ENCODE measurements at places on chromosomes 5 and 9.

- DNase-seq = no peak
Measured at GRCh38 chr5:14155075-14155474, 11.9 kb downstream of the TRIO start.

DNA sequence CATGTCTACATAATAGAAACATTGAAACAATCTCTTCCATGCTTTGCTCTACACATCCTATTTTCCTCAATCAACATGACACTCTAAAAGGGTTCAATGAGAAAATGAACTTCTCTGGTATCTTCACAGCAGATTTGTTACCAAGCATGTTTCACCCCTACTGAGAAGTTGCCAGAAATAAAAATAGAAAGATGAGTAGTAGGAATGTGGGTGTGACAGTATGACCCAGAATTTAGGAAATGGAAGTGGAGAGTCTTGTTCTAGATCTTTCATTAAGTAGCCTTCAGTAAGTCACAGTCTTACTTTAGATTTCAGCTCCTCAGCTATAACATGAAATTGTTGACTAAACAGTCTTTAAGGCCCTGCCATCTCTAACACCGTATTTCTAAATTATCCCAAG lies 581.8 kb downstream of the EFNA5 start:
- no peak for DNase-seq

DNA sequence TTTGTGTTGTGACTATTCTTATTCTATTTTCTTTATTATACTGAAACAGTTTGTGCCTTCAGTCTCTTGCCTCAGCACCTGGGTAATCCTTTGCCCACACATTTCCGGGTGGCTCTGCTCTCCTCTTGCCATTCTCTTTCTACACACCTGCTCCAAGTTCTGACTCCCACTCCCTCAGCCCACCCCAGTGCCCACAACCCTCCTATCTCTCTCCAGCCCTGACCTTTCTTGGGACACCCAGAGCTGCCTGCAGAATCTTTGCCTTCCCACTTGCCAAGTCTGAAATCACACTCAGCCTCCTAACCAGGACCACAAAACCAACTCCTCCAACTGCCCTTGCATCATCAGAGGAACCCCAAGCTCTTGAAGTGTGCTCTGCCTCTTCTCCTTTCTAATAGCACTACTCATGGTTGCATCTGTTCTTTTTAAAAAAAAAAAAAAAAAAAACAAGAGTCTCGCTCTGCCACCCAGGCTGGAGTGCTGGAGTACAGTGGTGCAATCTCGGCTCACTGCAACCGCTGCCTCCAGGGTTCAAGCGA lies 4.1 kb downstream of the SWI5 start:
- no peak for DNase-seq

GRCh38 chr5:160479926-160480325 lies 58.3 kb downstream of the PTTG1 start:
- no peak for DNase-seq

GRCh38 chr5:52063186-52063585 lies 679.9 kb downstream of the ISL1 start:
- DNase-seq = no peak

- no peak for DNase-seq
Measured at GRCh38 chr9:6764011-6764410, 6.2 kb downstream of the KDM4C start.

GRCh38 chr5:94433397-94434163 lies 184.8 kb downstream of the KIAA0825 start:
- DNase-seq = no peak

GRCh38 chr5:571791-572190 lies 40.3 kb upstream of the CEP72 start:
- no peak for DNase-seq

DNA sequence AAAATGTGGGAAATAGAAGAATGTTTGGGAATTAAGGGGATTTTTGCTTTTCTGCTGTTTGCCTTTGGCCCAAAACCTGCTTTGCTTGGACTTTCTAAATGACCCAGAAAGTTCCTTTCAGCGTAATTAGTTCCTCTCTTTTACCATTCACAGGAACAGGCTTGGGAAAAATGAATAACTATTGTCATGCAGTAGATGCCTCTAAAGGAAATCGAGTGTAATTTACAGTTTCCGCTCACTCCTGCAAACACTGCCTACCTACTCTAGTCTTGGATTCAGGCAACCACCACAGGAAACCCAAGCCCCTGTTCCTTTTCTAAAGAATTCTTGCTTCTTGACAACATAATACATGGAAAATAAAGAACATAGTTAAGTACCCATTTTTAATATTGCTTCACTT lies 25.0 kb downstream of the TTC23L start:
- DNase-seq = no peak

- DNase-seq = no peak
Measured at GRCh38 chr9:84928419-84928818, 258.9 kb downstream of the NTRK2 start.

GRCh38 chr9:116855881-116856662 lies 169.0 kb downstream of the TRIM32 start:
- DNase-seq = no peak

DNA sequence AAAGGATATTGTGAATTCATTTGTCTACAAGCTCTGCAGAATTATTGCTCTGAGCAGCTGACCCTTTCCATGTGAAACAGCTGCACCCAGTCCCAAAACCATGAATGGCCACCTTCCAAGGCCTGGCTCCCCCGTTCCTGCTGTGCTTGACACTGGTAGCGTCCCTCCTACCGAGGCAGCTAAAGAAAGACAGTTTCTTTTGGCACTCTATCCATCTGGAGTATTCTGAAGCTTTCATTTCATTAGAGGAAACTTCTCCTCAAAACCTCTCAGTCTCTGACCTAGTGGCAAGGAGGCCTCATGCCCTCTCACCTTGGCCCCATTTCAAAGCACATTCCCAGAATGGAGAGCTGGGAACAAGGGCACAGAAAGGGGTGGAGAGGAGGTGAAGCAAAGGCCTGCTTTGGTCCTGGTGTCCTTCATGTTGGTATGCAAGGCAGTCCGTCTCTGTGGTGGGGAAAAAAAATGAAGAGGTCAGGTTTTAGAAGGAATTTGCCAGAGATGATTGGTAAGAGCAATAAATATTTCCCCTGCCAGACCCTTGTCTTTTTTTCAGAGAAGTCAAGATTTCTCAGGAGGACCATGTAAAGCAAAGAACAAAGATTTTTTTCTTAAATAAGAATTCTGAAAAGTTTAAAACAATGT lies 232.0 kb downstream of the RFK start:
- DNase-seq = no peak

GRCh38 chr5:51385216-51385615 lies 2.0 kb downstream of the ISL1 start:
- no peak for DNase-seq

DNA sequence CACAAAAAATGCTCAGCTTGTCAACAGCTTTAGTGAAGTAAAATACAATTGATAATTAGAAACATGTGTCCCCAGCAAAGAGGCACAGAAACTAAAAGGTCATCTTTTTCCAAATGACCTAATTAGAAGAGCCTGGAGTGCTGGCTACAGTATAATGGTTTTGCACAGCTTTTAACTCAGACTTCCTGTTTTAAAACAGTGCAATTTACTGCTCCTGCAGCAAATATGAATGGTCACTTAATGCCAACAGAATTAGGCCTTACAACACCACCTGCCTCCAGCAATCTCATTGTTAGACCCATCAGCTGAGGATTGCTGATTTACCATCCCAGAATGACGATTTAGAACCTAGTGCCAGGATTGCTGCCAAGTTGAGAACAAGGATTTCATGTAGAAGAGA lies 239.3 kb downstream of the CETN3 start:
- DNase-seq = no peak

DNA sequence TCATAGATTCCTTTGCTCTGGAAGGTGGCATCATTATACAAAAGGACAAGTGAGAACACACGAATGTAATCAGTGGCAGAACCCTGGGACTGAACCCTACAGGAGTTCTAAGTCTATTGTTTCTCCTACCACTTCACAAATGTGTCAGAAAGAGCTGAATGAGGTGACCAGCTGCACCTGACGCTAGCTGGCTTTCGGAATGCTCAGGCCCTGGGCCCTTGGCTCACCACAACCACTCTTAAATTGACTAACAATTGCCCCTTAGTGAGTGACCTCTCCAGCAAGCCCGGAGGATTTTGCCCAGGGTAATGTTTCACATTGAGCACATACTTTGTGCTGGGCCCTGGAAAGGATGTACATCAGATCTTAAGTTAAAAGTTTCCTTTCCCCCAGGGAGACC lies 41.2 kb upstream of the ABCA1 start:
- DNase-seq = peak; percentile 62

GRCh38 chr9:133460405-133461175 lies 812 bp downstream of the CACFD1 start:
- no peak for DNase-seq

- no peak for DNase-seq
Measured at GRCh38 chr9:93048566-93049448, 9.7 kb upstream of the SUSD3 start.

DNA sequence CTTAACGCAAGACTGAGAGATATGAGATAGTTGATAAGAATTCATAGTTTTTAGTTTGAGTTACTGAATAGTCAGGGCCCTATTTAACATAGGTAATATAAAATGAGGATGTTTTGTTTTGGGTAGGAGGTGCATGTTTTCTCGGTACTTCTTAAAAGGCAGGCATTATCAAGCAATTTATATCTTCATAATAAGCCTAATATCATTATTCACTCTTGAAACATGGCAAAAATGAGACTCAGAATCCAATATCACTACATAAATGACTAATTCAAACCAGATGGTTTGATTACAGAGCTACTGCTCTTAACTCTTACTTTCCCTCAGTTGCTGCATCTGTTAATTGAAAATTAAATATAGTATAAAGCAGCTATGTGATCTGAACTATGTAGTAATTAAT lies 2038.7 kb downstream of the EFNA5 start:
- no peak for DNase-seq

DNA sequence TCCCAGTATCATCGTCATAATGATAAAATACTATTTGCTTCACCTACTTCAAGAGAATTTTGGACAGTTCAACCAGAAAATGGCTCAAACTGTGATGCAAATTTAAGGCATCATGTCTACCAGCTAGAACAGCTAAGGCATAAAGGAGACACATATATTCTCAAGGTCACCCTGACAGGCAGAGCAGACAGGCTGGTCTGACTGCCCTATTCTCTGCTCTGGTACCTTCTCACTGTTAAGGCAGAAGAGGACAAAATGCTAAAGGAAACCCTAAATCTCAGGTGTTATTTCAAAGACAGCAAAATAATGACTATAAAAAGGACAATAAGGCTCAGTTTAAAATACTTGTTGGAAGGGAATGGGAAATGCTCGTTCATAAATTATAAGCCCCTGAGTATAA lies 87.2 kb downstream of the MRPS27 start:
- DNase-seq = no peak

DNA sequence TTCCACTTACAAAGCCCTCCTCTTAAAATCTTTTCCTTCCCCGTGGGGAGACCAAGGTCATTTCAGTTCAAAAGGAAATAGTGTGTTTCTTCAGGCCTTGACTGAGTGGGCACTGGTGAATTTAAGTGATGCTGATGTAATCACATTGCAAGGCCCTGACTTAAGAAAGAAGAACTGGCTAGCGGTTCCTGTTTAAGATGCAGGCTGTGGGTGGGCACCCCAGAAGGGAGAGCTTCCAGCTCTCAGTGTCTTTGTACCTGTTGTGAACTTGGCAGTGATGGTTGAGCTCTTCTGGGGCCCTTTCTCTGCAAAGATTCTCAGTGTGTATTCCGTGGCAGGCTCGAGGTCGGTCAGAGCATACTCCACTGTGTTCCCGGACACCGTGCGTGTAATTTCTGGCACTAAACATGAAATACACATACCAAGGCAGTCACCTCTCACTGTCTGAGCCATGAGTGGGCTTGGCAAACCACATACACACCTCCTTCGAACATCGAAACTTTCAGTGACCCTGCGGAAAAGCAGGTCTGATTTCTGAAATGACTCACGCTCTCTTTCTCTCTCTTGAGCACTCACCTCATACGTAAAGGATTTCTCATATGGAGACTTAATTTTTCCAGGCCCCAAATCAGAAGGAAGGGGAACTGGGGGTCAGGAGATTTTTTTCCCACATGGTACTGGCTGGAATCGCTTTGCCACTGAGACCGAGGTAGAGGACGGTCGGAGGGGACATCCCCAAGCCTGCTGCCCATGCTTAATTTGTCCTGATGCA lies 81.9 kb downstream of the TNC start:
- no peak for DNase-seq

- DNase-seq = no peak
Measured at GRCh38 chr5:65480306-65480865, 1.3 kb downstream of the ADAMTS6 start.

GRCh38 chr9:88642336-88642735 lies 107.4 kb downstream of the NXNL2 start:
- DNase-seq = no peak

DNA sequence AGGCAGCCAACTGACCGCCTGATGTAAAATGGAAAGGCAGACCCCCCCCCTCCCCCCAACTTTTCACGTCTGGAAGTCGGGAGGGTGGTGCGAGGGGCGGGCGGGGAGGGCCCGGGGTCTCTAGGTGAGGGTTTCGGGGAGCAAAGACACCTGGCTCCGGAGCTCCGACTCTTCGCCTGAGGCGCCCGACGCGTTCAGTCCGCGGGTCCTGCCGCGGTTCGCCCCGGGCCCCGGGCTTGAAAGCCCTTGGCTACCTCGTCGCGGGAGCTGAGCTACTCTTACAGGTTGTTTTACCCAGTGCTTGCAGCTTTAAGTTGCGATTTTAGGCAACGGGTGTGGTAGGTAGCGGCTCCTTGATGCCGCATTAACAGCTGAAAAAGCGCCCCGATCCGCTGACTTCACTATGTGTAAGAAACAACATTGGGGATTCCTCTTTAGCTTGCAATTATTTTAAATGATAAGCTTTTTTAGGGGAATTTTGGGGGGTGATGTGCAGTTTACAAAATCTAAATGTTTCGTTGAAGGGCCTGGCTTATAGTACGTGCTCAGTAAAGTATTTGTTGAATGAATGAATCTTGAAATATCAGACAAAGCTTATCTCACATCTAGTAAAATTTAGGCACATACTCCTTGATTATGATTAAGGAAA lies 722 bp downstream of the CDC42SE2 start:
- no peak for DNase-seq

Data from NT2/D1 (cell line).